ENCODE measurements at places on chromosomes 12 and 14.

- no peak for DNase-seq
These were observed 277.4 kb upstream of the SOX5 start for GRCh38 chr12:24226745-24227350.

GRCh38 chr12:68896881-68897540, 36.0 kb downstream of the CPM start:
- no peak for DNase-seq

DNA sequence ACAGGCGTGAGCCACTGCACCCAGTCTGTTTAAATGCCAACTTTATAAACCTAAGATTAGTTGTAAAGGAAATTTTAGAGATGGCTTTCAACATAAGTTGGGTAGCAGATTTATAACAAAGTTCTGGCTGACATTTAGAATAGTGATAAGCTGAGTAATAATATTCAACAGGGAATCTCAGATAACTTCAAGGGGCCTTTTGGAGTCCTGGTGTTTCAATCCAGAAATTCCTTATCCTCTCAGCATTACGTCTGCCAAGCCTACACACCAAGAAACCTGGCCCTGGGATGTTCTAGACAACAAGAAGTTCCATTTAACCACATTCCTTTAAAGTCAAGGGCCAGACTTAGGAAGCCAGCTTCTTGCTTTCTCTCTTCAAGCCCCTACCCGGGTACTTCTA, 59.5 kb upstream of the DYRK2 start:
- DNase-seq, result no peak

GRCh38 chr14:57501039-57501557, 7.4 kb upstream of the CCDC198 start:
- no peak for DNase-seq

DNA sequence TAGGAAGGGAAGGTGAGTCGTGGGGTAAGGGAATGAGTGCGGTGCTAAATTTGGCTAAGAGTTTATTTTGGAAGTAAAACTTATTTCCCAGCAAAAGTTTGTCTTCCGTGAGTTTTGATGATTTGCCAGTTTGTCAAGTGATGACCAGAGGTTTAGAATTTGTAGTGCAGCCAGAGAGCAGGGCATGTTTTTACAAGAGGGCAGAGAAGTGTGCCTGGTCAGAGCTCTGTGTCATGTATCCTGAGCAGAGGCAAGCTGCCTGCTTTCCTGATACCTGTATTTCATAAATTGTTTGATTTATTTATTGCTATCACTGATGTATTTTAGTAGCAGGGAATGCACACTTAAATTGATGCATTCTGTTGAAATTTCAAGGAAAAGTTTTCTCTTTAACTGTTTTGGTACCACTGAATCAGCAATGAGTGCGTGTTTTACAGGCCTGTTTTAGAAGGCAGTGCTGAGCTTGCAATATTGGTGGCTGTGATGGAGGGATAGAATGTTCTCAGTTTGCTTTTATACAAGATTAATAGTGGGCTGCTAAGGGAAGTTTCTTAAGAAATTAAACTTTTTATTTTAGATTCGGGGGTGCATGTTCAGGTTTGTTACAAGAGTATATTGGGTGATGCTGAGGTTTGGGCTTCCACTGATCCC, 19.7 kb upstream of the RD3L start:
- DNase-seq, result no peak

DNA sequence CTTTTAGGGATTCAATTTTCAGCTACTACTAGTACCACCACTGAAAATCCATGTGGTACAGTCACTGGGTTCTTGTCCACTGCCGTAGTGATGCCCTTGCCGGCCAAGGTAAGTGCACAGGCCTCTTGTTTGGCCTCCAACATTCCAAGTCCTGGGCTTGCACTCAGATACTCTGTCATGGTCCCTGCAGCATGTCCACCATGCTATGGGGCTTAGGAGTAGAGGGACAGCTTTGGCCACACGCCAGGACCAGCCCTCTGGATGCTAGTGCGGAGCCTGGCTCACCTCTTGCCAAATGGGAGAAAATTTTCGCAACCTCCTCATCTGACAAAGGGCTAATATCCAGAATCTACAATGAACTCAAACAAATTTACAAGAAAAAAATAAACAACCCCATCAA, 38.6 kb upstream of the APPL2 start:
- DNase-seq, result no peak

DNA sequence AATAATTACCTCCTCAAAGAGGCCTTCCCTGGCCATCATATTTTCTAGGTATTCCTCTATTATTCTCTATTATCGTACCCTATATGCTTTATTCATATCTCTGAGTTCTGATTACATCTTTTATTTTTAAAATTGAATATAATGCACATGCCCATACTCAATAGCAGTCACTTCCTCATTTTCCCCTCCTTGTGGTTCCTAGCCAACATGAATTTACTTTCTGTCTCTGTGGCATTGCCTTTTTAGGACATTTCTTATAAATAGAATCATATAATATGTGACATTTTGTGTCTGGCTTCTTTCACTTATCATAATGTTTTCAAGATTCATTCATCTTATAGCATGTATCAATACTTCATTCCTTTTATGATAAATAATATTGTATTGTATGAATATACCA, 74.4 kb upstream of the TRHDE start:
- no peak for DNase-seq

- no peak for DNase-seq
These were observed 14.9 kb downstream of the C2CD5 start for GRCh38 chr12:22529281-22530060.

- DNase-seq, result no peak
These were observed 480.2 kb upstream of the FBXO33 start for GRCh38 chr14:39912192-39913100.

DNA sequence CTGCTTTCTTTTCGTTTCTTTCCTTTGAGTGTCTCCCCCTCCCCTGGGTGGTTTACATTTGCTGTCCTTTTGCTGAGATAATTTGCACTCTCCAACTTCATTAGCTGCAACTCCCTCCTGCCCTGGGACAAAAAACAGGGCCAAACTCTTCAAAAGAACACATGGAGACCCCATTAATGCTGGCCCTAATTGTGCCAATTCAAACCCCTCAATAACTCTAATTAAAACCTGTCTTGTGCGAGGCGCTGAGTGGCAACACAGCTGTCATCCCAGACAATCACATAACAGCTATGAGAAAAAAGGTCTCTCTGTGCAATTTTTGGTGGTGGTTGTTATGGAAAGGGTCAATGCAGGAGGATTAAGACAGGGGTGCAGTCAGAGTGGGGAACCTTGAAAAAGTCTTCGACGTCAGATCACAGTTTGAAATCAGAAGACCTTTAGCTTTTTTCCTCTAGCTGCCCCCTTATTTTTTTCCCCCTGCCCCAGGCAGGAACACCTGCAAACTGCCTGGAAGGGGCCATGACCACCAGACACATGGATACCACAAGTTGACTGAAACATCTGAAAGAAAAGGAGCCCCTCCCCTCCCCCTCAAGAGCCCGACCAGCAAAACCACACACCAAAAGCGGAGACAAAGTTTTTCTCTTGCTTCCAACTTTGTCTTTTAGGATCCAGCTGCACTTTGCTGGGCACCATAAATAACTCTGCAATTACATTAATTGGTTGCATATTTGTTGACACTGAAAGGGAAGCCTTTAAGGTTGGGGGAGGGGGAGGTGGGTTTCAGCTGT, 26.5 kb upstream of the SMOC1 start:
- DNase-seq, result no peak

DNA sequence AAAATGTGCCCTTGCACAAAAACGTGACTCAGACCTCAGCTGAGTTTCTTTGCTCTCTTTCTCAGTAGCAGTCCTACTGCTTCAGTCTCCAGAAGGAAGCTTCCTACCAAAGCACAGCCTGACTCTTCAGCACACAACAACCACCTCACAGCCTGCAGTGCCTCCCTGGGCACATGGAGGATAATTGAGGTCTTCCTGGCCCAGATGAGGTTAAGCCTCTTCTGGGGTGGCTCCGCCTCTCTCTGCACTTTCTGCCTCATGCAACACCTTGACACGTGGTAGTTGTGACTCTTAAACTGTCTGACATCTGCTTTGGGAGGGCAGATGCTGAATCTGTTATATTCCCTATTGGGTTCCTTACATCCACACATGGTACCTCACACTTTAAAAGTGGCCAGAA, 33.8 kb downstream of the GIT2 start:
- DNase-seq, result no peak

DNA sequence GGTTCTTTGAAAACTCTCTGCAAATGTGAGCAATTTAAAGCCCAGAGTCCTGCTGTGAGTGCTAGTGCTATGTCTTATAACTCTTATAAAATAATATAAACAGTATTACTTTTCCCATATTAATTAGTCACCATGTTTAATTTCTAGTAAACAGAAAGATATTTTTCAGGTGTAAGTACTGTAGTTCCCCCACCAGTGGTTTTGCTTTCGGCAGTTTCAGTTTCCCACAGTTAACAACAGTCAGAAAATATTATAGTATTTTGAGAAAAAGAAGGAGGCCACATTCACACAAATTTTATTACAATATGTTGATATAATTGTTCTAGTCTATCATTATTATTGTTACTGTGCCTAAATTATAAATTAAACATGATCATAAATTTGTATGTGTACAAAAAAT, 800.5 kb downstream of the LRFN5 start:
- DNase-seq, result no peak

DNA sequence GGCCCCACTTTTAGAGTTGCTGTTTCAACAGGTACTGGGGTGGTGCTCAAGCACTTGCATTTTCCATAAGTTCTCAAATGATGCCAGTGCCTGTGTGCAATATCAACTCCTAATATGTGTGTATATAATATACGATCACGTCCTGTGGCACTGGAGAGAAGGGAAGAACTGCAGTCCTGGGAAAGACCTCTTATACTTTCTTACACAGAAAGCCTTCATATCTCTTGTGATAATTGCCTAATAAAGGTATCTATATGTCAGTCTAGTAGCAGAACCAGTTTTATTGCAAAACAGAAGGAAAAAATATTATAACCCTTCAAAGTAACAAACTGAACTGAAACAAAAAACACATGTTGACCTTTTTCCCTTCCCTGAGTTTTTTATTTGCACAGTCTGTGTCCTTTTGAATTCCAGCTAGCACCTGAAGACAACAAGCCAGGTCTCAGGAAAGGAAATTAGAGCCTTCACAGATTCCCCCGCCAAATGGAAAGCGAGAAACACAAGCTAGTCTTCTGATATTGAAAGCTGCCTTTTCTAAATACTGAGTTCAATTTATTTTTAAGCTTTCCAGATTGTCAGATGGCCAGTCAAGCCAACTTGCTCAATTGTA, 44.4 kb downstream of the IGF1 start:
- no peak for DNase-seq

GRCh38 chr14:23193432-23193831, 10.0 kb upstream of the SLC7A8 start:
- DNase-seq, result no peak

DNA sequence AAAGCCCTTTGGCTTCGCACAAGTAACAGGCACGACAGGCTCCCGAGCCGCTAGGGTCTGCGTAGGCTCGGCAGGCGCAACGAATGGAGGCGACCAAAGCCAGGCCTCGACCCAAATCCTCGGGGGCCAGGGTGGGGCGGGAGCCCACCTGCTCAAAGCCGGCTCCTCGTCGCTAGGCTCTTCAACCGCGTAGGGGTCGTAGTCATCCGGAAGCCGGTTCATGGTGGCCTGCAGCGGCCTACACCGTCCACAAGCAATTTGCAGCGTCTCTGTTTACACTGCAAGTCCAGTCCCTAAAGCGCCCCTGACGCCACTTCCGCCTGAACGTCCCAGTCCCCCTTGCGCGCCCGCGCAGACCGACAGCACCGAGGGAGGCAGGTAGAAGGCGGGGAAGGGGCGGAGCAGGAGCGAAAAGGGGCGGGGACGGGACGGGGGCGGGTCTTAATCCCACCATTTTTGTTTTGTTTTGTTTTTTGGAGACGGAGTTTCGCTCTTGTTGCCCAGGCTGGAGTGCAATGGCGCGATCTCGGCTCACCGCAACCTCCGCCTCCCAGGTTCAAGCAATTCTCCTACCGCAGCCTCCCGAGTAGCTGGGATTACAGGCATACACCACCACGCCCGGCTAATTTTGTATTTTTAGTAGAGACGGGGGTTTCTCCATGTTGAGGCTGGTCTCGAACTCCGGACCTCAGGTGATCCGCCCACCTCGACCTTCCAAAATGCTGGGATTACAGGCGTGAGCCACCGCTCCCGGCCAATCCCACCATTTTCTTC, at the start of gene EAPP:
TSS of gene EAPP (minus strand) at position 295 of the 774 bp plus-strand sequence. CDS start at position 222, 73 bp downstream.
- DNase-seq, result peak; percentile 95

DNA sequence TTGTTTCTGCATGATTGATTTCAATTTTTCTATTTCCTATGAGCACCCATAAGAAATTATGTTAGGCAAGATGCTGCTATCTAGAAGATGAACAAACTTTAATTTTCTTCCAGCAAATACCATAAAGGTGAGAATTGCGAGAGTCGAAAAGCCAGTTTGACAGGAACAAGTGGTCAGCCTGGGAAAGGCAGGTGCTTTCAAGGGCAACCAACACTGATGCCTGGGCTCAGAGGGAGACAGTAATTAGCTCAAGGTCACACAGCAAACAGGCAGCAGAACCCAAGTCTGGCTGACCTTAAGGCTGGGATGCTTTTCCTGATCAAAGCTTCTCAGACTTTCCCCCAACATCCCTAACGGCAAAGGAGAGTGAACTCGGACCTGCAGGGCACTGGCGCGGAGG, 6.8 kb upstream of the OTUB2 start:
- DNase-seq, result no peak

GRCh38 chr14:40394634-40395340, 962.6 kb upstream of the FBXO33 start:
- no peak for DNase-seq

GRCh38 chr12:5923043-5923605, 21.9 kb downstream of the ANO2 start:
- no peak for DNase-seq

DNA sequence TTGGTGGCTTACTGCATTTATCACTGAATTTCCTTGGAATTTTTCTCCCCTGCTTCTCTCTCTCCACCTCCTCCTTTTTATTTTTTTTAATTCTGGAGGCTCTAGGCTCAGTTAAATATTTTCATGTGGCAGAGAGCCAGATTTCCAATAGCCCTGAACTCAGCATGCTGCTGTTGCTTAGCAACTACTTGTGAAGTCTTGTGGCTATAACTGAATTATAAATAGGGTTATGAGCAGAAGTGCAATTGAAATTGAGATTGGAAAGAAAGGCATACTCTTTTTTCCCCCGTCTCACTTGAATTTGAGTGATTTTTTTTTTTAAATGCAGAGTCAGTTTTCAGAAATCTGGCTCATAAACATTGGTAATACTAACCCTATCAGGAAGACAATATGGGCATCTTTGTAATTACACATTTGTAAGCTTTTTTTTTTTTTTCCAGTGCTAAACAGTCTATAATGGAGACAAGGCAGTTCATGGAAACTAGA, 38.3 kb downstream of the ATF7IP start:
- no peak for DNase-seq

GRCh38 chr12:52645982-52646381, 6.0 kb downstream of the KRT2 start:
- no peak for DNase-seq

- peak; percentile 79 for DNase-seq
These were observed 1.3 kb downstream of the PRPH start for GRCh38 chr12:49296034-49296835.

DNA sequence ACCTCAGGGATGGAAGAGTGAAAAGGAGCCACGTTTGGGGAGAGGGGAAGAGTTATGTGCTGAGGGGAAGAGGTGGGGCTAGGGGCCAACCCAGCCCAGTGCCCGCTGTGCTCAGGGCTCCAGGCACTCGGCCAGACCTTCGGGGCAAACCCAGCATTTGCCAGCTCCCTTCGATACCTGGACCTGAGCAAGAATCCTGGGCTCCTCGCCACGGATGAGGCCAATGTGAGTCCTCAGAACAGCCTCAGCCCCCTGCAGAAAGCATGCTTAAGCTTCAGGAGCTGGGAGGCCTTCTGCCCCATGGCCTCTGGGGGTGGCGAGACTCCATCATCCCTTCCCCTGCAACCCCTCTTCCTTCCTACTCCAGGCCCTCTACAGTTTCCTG, 5.0 kb downstream of the CARMIL3 start:
- DNase-seq, result no peak
